Mononuclear cell (primary cell): ENCODE measurements at places on chromosomes 6 and 20. TPM values are rescaled to one million over a fixed set of nuclear protein-coding genes. Genes with fewer than 3 reads are reported as not detected.

PLCB4 gene
- 0.21 TPM for total RNA-seq

MDN1 gene
- 30.7 TPM for total RNA-seq

HLA-DRB1 gene
- total RNA-seq = 166 TPM

NOX3 gene
- not detected for total RNA-seq

CGAS gene
- 22.4 TPM for total RNA-seq

F13A1 gene
- 158 TPM for total RNA-seq

PRELID3B gene
- 72.8 TPM for total RNA-seq

CALHM4 gene
- 0.21 TPM for total RNA-seq

ADGRG6 gene
- total RNA-seq = 1.8 TPM

SLC35F1 gene
- not detected for total RNA-seq

TFAP2A gene
- not detected for total RNA-seq

SHLD1 gene
- total RNA-seq = 1.8 TPM

SRSF12 gene
- total RNA-seq = not detected

EPB41L1 gene
- 0.21 TPM for total RNA-seq

POM121L2 gene
- not detected for total RNA-seq

MCCD1 gene
- not detected for total RNA-seq

CD93 gene
- 85.5 TPM for total RNA-seq

FOXC1 gene
- total RNA-seq = 0.10 TPM

GRM1 gene
- not detected for total RNA-seq

SLC52A3 gene
- total RNA-seq = not detected

MTCH1 gene
- 176 TPM for total RNA-seq

PPIL6 gene
- total RNA-seq = 1.9 TPM

CST7 gene
- 48.1 TPM for total RNA-seq

PPP1R14C gene
- 0.21 TPM for total RNA-seq

DEFB123 gene
- not detected for total RNA-seq

PEX7 gene
- total RNA-seq = 6.1 TPM

TNNC2 gene
- 0.73 TPM for total RNA-seq

BEND6 gene
- total RNA-seq = 1.0 TPM

MYT1 gene
- not detected for total RNA-seq

FUT9 gene
- under 0.01 TPM for total RNA-seq

MYMX gene
- not detected for total RNA-seq

BFSP1 gene
- 0.84 TPM for total RNA-seq

PSORS1C1 gene
- total RNA-seq = not detected

TFAP2C gene
- total RNA-seq = not detected

MCHR2 gene
- total RNA-seq = not detected

ZSCAN9 gene
- total RNA-seq = 6.7 TPM

PRRT1 gene
- 0.42 TPM for total RNA-seq

TSPO2 gene
- total RNA-seq = not detected

NCR2 gene
- total RNA-seq = not detected

IL20RA gene
- 0.10 TPM for total RNA-seq

FILIP1 gene
- under 0.01 TPM for total RNA-seq

TDRD6 gene
- not detected for total RNA-seq

ACTL10 gene
- 0.42 TPM for total RNA-seq

CFB gene
- 3.1 TPM for total RNA-seq

VWA7 gene
- total RNA-seq = 0.31 TPM
